NCI-H748 treated with DMSO at 0.1 percent for 48 hours (cell line): ENCODE measurements at places on chromosomes 6 and 20.
A peak's percentile ranks its signal among the peaks of the same experiment; 100 is the strongest.

GRCh38 chr6:155717374-155717773 is 261.7 kb upstream of the NOX3 start:
- no peak for DNase-seq

GRCh38 chr6:82954937-82955577 is 110.6 kb downstream of the UBE3D start:
- DNase-seq, result no peak

- no peak for DNase-seq
Observed at GRCh38 chr20:32397567-32398084, 39.5 kb downstream of the ASXL1 start.

- DNase-seq, result no peak
Observed at GRCh38 chr6:119739769-119740168, 390.2 kb upstream of the MAN1A1 start.

- no peak for DNase-seq
Observed at GRCh38 chr20:40471261-40471629, 217.8 kb downstream of the MAFB start.

DNA sequence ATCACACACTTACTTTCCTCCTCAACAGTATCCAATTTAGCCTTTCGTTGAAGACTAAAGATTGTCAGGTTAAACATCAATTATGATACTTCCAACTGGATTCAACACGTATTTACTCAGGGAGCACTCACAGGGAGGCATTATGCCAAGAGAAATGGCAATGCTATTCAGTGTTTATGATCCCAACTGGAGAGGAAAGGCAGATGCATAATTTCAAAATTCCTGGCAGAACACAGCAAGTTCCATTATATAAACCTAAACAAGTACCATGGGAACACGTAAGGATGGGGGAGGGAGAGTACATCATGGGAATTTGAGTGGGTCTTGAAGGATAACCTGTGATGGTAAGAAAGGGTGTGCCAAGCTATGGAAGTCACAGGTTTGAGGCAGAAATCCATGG is 112.7 kb downstream of the ISM1 start:
- DNase-seq, result peak; percentile 81

DNA sequence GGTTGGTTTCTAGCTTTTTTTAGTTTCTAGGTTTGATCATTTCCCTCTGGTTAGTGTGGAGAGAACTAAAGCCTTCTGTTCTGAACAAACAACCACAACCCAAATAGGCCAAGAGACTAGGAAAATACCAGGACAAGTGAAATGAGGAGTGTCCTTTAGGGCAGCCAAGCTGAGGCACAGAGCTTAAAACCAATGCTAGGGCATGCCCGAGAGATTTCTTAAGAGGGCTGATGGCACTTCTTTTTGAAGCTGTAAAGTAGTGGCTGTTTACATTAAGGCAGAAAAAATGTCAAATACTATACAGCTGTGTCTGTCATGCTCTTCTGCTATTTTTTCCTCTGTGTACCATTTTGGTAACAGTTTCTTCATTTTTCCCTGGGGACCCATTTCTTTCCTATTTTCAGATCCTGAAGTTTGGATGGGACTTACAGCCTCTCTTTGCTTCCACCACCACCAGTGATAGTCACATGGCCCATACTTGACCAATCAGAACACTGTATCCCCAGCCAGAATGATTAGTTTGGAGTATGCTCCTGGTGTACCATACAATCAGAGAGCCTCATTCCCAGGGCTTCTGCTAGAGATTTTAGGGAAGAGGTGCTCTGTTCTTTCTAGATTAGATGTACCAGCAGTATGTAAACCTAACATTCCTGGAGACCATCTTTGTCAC is 154.4 kb downstream of the BMP2 start:
- no peak for DNase-seq

GRCh38 chr6:35687658-35688604 is 784 bp downstream of the FKBP5 start:
- DNase-seq, result peak; percentile 71

DNA sequence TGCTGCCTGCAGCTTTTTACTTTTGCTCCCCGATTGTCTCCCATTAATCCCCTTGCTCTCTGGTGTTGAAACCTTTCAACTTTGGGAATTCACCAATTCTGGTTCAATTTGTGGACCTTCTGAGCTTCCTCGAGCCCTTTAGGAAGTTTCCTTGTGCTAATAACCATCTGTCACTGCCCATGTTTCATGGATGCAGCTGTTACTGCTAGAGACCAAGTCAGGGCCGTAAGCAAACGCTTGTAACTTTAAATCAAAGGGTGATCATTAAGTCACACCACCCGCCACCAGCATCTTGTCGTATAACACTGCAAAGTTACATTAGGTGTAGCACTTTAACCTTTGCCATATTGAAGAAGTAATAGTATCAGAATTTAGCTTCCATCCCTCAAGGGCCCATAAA is 268.3 kb upstream of the SASH1 start:
- no peak for DNase-seq

GRCh38 chr6:167100241-167100674 is 22.6 kb upstream of the CCR6 start:
- no peak for DNase-seq
